Right renal cortex interstitium (tissue), 3 donors: ENCODE measurements at places on chromosomes 6 and 20.

GRCh38 chr6:116101790-116102189 lies 1.1 kb downstream of the NT5DC1 start:
- DNase-seq = no peak

- peak; percentile 39 for DNase-seq
Observed at GRCh38 chr6:156280065-156280464, 497.1 kb upstream of the ARID1B start.

GRCh38 chr6:79705456-79705995 lies 74.4 kb downstream of the SH3BGRL2 start:
- no peak for DNase-seq

GRCh38 chr20:62252342-62252966 lies 14.1 kb downstream of the OSBPL2 start:
- DNase-seq = no peak

GRCh38 chr20:62548471-62548870 lies 72.7 kb upstream of the GATA5 start:
- DNase-seq = no peak
